ENCODE measurements at places on chromosomes 7 and 10. TPM values are rescaled to one million over a fixed set of nuclear protein-coding genes. Genes with fewer than 3 reads are reported as not detected.

Gene CFAP69
- 16.6 TPM for total RNA-seq

GRCh38 chr7:111841596-111842205 lies 279.4 kb upstream of the IMMP2L start:
- no peaks in the 10 kb centered on the region for H3K4me1 ChIP-seq
- no peak overlapping the region for H3K4me3 ChIP-seq
- DNase-seq, result no peak
- no peaks in the 10 kb centered on the region for H3K36me3 ChIP-seq
- no peak overlapping the region for H3K27ac ChIP-seq
- H3K27me3 ChIP-seq, result no peaks in the 10 kb centered on the region

DNA sequence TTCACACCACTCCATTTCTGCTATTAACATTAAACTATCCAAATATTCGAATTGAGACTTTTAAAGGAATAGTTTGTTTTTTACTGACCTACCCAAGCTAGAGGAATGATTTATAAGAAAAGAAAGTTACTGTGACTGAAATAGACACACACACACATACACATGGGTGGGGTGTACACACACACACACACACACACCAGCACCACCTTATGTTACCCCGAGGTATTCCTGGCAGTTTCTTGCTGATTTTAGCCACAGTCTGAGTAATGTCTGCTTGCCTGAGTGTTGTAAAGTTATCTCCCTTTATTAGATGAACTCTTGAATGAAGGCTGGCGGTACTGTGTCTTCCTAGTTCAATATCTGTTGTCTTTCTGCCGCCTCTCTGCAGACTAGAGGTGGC lies 91.3 kb upstream of the PRKG1 start:
- no peak overlapping the region for H3K4me3 ChIP-seq
- H3K4me1 ChIP-seq, result no peaks in the 10 kb centered on the region
- no peaks in the 10 kb centered on the region for H3K36me3 ChIP-seq
- DNase-seq, result no peak
- no peaks in the 10 kb centered on the region for H3K27me3 ChIP-seq

DNA sequence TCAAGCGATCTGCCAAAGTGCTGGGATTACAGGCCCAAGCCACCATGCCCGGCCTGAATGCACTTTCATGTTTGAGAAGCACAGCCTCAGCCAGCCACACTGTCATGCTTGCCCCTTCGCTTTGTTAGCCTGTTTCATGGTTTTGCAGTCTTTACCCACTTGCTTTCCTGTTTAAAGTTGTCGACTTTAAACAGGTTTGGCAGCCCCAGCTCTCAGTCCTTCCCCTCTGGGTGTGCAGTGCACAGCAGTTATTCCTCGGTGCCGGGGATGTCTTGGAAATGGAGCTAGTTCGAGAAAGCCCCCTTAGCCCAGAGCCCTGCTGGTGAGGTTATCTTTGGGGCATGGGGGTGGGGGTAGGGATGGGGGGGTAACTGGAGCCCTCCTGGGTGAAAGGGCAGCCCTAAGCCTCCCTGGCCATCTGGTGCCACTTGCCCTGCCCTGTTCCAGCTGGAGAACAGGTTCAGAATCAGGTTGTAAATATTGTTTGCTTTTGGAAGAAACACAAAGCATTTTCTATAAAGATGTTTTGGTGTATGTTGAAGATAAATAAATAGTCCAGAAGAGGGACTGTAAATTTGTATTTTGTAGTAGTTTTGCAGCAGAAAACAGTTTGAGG lies 14.8 kb downstream of the TSPAN14 start:
- H3K27me3 ChIP-seq, result no peaks in the 10 kb centered on the region
- H3K27ac ChIP-seq, result peak overlapping the region; percentile 83
- no peak overlapping the region for H3K4me3 ChIP-seq
- DNase-seq, result no peak
- H3K36me3 ChIP-seq, result no peaks in the 10 kb centered on the region

Gene DYNC1I1
- 4.2 TPM for total RNA-seq

DNA sequence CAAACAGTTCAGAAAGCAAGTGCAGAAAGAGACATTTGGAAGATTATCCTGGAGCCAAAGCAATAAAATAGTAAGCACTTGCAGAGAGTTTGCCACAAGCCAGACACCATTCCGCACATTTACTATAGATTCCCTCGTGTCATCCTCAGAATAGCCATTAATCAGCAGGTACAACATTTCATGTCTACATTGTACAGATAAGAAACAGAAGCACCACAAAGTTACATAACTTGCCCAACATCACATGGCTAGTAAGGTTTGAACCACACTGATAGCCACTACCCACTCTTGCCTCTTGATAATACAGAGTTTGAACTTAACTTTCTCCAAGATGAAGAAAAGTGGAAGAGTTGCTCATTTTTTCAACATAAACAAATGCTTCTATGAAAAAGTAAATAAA lies 40.6 kb upstream of the GHITM start:
- no peak for DNase-seq
- H3K36me3 ChIP-seq, result no peaks in the 10 kb centered on the region
- H3K27me3 ChIP-seq, result no peaks in the 10 kb centered on the region
- H3K4me3 ChIP-seq, result no peak overlapping the region
- no peak overlapping the region for H3K27ac ChIP-seq

GRCh38 chr7:99036546-99037111 lies 107.3 kb downstream of the SMURF1 start:
- peaks cover 5% of the 10 kb centered on the region for H3K4me1 ChIP-seq
- H3K27ac ChIP-seq, result no peak overlapping the region
- peaks cover 39% of the 10 kb centered on the region for H3K36me3 ChIP-seq
- no peaks in the 10 kb centered on the region for H3K27me3 ChIP-seq
- no peak for DNase-seq
- no peak overlapping the region for H3K4me3 ChIP-seq

GRCh38 chr10:43962346-43963191 lies 313.9 kb upstream of the ZNF32 start:
- H3K4me3 ChIP-seq, result no peak overlapping the region
- no peak for DNase-seq
- H3K27me3 ChIP-seq, result no peaks in the 10 kb centered on the region
- H3K27ac ChIP-seq, result no peak overlapping the region
- peaks cover 15% of the 10 kb centered on the region for H3K4me1 ChIP-seq

DNA sequence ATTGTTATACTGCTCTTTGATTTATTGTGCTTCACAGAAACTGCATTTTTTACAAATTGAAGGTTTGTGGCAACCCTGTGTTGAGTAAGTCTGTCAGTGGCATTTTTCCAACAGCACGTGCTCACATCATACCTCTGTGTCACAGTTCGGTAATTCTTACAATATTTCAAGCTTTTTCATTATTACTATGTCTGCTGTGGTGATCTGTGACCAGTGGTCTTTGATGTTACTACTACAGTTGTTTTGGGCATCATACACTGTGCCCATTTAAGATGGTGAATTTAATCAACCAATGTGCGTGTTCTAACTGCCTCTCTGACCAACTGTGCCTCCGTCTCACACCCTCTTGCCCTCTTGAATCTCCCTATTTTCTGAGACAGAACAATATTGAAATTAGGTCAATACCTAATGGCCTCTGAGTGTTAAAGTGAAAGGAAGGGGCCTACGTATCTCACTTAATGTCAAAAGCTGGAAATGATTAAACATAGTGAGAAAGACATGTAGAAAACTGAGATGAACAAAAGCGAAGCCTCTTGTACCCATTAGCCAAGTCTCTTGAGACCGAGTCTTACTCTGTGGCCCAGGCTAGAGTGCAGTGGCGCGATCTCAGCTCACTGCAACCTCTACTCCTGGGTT lies 20.2 kb upstream of the ASL start:
- no peaks in the 10 kb centered on the region for H3K36me3 ChIP-seq
- H3K27ac ChIP-seq, result no peak overlapping the region
- no peaks in the 10 kb centered on the region for H3K27me3 ChIP-seq
- no peak overlapping the region for H3K4me3 ChIP-seq

DNA sequence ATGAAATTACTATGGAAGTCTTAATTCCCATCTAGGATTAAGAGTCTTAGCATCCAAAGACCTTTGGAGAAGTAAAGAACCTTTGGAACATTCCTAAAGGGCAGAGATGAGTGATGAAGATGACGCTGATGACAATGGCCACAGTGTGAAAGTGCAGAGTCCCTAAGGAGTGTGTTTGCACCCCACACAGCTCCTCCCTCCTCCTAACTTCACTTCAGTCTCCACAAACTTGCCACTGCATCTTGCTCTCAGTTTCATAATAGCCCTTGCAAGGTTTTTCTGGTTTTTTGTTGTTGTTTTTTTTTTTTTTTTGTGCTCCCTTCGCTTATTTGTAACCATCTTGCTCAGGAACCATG lies 117.5 kb upstream of the ANLN start:
- no peaks in the 10 kb centered on the region for H3K27me3 ChIP-seq
- no peak overlapping the region for H3K4me3 ChIP-seq
- peak overlapping the region; percentile 84 for H3K27ac ChIP-seq
- no peaks in the 10 kb centered on the region for H3K36me3 ChIP-seq

DNA sequence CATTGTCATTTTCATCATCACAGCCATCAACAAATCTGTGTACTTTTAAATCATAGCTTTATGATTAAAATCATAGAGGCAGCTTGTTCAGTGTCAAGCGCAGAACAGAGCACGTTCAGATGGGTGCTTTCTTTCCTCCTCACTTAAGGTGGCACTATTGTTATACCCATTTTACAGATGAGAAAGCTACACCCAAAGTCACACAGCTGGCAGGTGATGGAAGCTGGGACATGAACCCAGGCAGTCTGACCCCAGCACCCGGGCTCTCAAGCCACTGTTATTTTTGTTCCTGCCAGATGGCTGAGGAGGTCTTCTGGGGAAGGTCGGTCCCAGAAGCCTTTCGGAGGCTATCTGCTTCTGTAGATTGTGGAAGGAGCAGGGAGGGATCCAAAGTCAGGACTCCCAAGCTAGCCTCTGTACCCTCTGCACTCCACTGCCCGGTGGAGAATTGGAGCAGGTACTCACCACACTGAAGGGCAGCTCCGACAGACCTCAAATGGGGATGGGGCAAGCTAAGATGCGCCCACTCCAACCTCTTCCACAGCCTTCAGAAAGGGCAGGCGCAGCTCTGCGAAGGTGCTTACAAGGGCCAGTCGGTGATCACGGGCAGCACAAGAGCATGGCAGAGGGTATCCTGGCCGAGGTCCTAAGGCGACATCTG lies 610 bp downstream of the AVPI1 start:
- peak overlapping the region; percentile 43 for H3K4me3 ChIP-seq
- no peaks in the 10 kb centered on the region for H3K36me3 ChIP-seq
- DNase-seq, result no peak
- H3K4me1 ChIP-seq, result peaks cover 54% of the 10 kb centered on the region
- H3K27me3 ChIP-seq, result no peaks in the 10 kb centered on the region

Gene NUP42
- total RNA-seq, result 9.6 TPM

GRCh38 chr10:116961406-116962251 lies 43.4 kb downstream of the SHTN1 start:
- H3K27ac ChIP-seq, result no peak overlapping the region
- no peaks in the 10 kb centered on the region for H3K27me3 ChIP-seq
- H3K4me3 ChIP-seq, result no peak overlapping the region

Gene TUBAL3
- total RNA-seq, result not detected

GRCh38 chr7:81150951-81151361 lies 232.1 kb upstream of the SEMA3C start:
- no peaks in the 10 kb centered on the region for H3K27me3 ChIP-seq
- H3K36me3 ChIP-seq, result no peaks in the 10 kb centered on the region
- peaks cover 11% of the 10 kb centered on the region for H3K4me1 ChIP-seq
- DNase-seq, result no peak
- no peak overlapping the region for H3K27ac ChIP-seq

DNA sequence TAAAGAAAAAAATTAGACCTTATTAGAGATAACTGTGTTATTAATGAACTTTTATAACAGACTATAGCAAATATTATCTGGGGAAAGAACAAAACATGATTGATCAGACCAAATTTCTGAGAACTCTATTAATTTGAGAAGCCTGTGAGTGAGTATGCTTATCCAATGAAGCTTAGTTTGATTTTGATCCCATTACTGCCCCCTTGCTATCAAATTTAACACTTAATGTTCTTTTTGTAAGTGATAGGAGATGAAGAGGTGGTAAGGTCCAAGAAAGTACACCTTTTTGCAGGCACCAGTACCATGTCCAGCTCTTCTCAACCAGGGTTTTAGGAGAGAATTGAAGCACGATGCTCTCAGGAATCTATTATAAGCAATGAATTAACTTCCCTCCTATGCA lies 49.9 kb downstream of the ZNF365 start:
- no peak for DNase-seq
- H3K4me3 ChIP-seq, result no peak overlapping the region

DNA sequence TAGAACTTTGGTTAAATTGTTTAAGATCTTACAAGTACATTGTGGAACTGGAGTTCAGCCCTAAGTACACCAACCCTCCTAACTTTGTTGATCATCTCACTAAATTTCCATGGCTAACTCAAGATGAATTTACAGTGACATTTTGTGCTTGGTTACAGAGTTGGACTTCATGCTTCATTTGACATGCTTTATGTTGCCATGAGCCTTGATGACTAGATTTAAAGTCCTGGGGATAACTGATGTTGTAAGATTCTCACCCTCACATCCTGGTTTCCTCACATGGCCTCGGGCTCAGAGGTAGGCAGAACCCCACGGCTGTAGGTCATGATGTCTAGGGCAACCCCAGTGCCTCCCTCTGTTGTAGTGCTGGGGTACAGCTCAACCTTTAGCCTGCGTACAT lies 397.2 kb upstream of the IGFBP3 start:
- H3K27me3 ChIP-seq, result no peaks in the 10 kb centered on the region
- no peaks in the 10 kb centered on the region for H3K4me1 ChIP-seq
- H3K27ac ChIP-seq, result no peak overlapping the region

DNA sequence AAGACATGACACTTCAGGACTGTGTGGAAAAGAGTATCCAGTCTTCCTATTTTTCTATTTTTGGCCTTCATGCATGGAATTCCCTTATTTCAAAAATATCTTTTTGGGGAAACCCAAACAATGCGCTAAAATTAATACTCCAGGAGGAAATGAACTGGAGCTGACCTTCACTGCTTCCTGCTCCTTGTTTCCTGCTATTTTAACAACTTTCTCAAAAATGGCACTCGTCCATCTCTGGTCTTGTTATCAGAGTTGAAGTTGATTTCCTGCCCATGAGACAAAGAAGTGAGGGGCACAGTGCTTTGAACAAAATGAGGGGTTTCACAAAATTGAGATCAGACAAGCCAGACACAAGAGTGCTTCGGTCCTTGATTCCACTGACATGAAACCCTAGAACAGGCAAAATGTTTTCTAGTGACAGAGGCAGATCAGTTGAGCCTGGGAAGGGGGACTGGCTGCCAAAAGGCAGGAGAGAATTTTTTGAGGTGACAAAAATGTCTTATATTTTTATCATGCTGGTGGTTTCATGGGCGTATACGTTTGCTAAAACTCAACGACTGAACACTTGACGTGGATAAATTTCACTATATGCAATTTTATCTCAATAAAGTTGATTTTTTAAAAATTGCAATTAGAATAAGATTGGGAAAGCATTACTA lies 193.2 kb downstream of the CREB5 start:
- no peak overlapping the region for H3K4me3 ChIP-seq
- no peaks in the 10 kb centered on the region for H3K36me3 ChIP-seq
- no peak overlapping the region for H3K27ac ChIP-seq
- no peak for DNase-seq
- H3K4me1 ChIP-seq, result no peaks in the 10 kb centered on the region

Gene FAM237B
- total RNA-seq, result not detected

Gene ZNF25
- 9.1 TPM for total RNA-seq

GRCh38 chr7:24025094-24025493 lies 258.9 kb upstream of the NPY start:
- no peaks in the 10 kb centered on the region for H3K27me3 ChIP-seq
- H3K4me3 ChIP-seq, result no peak overlapping the region
- no peak overlapping the region for H3K27ac ChIP-seq
- DNase-seq, result no peak

GRCh38 chr10:128027306-128027705 lies 98.9 kb downstream of the MKI67 start:
- H3K4me3 ChIP-seq, result no peak overlapping the region
- DNase-seq, result no peak
- H3K4me1 ChIP-seq, result no peaks in the 10 kb centered on the region
- H3K36me3 ChIP-seq, result no peaks in the 10 kb centered on the region

All from body of pancreas (tissue), 4 donors.